ENCODE measurements at places on chromosomes 12 and 14. TPM values are rescaled to one million over a fixed set of nuclear protein-coding genes. Genes with fewer than 3 reads are reported as not detected.

GRCh38 chr12:38124247-38125012, 192.1 kb upstream of the ALG10B start:
- no peak for DNase-seq

The PTPRQ gene
- polyA plus RNA-seq: 1.5 TPM

DNA sequence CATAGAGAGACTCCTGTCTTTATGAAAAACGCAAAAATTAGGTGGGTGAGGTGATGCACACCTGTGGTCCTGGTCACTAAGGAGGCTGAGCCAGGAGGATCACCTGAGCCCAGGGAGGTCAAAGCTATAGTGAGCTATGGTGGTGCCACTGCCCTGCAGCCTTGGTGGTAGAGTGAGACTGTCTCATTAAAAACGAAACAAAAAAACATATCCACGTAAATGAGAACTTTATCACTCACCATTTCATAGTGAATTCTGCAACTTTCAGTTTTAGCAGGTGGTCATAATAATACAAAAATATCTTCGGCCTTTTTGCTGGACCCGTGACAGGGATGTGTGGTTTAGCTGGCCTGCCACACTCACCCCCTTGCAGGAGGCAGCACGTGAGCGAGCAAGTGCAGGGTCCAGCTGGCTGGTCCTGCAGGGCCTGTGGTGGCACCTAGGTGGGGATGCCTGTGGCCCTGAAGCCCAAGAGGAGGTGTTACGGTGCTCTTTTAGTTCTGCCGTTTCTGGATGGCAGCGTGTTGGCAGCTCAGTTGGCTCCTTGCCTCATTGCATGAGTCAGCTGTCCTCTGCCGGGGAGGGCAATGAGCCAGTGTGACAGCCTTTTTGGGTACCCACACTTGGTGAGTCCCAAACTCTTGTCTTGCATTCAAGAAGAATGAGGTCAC, 1330.7 kb upstream of the TMEM132C start:
- peak; percentile 8 for DNase-seq

The AVPR1A gene
- polyA plus RNA-seq: 7.6 TPM

The BICDL1 gene
- polyA plus RNA-seq: 3.6 TPM

Measured in hindlimb muscle (tissue), 1 donor.